Hepatocyte (in vitro differentiated cells): ENCODE measurements at places on chromosomes 4 and X. TPM values are rescaled to one million over a fixed set of nuclear protein-coding genes. Genes with fewer than 3 reads are reported as not detected.

GRCh38 chr4:180669680-180670079, 1573.5 kb upstream of the TENM3 start:
- peak; percentile 12 for DNase-seq

Gene VCX3A
- total RNA-seq = 0.53 TPM in 1 of 2 replicates, not detected in the other

Gene UGT2A1
- 0.12 and 0.17 TPM in 2 replicates for total RNA-seq

GRCh38 chrX:2933125-2933900, 4.2 kb upstream of the ARSD start:
- DNase-seq = no peak

DNA sequence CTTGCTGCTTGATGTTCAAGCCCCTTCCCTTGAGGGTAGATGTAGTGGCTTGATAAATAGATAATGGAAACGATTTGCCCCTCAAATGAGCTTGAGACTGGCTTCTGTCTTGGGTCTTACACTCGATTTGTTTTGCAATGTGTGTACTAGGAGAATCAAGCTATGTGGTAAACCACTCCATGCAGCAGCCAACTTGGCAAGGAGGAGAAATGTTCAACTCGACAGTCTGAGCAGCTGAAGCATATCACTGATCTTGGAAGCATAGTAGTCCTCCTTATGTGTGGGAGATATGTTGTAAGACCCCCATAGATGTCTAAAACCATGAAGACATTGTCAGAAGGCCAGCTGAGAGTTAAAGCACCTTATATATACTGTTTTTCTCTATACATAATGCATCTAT, 125.3 kb downstream of the CCNG2 start:
- no peak for DNase-seq

DNA sequence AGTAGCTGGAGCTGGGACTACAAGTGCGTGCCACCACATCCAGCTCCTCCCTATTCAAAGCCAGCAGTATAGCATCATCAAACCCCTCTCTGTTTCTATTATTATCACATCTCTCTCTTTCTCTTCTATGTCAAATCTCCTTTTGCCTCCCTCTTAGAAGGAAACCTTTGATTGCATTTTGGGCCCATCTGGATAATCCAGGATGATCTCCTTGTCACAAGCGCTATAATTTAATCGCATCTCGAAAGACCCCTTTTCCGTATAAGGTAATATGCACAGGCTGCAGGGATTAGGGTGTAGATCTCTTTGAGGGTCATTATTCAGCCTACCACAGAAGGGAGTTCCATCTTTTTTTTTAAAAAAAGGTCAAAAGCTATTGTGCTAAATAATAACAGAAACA, 46.4 kb upstream of the TBC1D9 start:
- no peak for DNase-seq

DNA sequence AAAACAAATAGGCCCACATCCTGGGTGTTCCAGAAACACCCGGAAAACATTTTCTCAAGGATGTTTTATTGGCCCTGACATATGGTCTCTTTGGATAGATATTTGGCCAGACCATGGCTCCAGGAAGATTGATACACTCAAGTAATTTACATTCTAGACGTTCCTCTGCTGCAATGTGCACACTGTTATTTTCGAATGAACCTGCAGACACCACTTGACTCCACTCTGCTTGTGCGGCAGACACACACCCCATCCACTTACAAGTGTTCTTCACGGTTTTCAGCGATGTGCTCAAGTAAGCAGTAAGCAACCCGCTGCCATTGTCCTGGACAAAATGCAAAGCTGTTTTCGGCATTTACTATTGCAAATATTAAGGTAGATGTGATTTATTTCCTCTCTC, 12.0 kb upstream of the GPM6A start:
- no peak for DNase-seq

DNA sequence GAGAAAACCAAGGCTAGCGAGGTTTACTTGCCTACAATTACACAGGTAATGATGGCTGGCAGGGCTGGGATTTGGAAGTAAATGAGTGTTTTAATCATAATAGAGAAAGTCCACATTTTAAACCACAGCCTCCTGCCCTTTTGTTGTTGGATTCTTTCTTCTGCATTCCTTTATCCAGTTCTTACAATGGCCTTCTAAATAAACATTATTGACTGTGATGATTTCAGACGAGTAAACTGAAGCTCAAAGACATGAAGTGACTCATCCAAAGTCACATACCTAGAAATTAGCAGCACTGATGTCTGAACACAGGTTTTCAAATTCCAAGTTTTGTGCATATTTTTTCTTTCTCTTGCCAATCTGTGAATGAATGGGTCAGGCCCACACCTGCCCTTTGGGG, 51.2 kb upstream of the C1QTNF7 start:
- no peak for DNase-seq

Gene XG
- total RNA-seq = 0.12 and 0.53 TPM in 2 replicates

Gene TRPC5OS
- total RNA-seq = 0.67 TPM in 1 of 2 replicates, not detected in the other

DNA sequence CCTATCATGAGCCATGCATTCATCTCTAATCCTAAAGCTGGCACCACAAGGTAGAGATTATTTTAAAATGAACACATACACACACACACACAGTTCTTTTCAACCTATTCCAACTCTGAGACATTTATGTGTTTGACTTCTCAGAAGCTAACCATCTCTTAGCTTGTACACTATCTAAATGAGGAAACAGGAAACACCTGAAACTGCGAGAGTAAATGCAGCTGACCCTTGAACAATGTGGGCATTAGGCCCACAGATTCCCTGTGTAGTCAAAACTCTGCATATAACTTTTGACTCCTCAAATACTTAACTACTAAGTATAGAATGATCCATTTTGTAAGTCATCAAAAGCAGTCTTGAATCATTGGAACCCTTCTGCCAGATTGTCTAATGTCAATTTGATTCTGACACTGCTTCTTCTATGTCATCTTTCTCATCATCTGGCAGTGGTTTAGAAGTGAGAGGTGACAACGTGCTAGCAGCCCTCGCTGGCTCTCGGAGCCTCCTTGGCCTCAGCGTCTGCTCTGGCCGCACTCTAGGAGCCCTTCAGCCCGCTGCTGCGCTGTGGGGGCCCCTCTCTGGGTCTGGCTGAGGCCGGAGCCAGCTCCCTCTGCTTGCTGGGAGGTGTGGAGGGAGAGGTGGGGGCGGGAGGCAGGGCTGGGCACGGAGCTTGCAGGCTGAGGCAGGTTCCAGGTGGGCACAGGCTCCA, 21.4 kb upstream of the IL15 start:
- no peak for DNase-seq

Gene MAGEA11
- total RNA-seq = not detected in 2 replicates

DNA sequence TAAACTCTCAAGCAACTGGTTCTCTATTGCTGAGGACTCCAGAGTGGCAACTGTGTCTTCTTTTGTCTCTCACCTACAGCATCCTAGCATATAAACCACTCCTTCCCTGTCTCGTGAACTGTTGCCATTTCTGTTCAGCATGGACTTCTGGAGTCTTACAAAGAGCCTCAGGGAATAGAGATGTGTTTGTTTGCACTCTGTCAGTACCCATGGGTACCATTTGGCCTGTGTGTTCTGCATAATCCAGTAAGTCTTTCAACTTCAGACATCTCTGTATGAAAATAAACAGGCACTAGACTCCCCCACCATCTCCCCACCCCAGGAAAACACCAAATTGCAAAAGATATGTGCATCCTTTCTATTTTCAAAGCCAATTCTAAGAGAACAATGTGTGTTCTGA, 1351.6 kb upstream of the PABPC4L start:
- DNase-seq = no peak

GRCh38 chr4:54783402-54784110, 125.8 kb downstream of the KIT start:
- DNase-seq = no peak

Gene CDS1
- 21.3 and 24.3 TPM in 2 replicates for total RNA-seq

DNA sequence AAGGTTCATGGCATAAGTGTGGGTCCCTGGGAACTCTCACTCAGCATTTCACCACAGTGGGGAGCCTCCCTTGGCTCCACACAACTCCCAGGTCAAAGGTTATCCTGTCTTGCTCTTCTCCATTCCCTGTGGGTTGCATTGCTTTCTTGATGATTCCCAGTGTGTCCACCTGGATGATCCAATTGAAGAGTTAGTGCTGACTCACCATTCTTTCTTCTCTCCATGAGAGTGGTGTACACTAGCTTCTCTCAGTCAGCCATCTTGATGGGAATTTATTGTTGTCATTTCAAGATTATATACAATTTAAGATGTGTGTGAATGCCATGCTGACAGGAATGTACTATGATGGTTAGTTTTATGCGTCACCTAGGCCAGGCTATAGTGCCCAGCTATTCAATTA, 25.6 kb upstream of the C4orf17 start:
- no peak for DNase-seq

DNA sequence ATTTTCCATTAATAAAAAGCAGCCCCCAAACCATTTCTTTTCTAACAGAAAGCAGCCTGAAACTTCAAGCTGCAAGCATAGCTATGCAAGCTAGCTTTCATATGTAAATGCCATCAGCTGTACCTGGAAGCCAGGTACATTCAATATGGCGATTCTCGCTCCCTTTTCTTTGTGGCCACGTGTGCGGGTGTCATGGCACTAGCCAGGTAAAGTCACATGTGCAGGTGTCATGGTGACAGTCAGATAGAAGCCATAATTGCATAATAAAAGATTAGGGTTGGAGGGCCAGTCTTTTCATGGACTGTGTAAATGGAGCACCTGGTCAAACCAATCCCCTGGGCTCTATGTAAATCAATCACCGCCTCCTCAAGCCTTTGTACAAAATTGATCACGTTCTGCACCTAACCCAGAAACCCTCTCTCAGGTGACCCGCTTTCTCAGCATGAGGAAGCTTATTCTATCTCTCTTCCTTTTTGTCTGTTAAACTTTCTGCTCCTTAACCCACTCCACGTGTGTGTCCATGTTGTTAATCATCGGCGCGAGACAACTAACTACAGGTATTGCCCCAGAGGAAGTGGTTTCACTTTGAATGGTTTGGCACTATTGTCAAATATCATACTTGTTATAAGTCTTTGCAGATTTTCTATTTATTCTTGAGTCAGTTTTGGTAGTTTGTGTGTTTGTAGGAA, 18.0 kb upstream of the RHOXF2 start:
- DNase-seq = no peak

Gene OTUD6A
- total RNA-seq = not detected in 2 replicates

GRCh38 chr4:48367016-48367415, 25.7 kb downstream of the SLAIN2 start:
- no peak for DNase-seq

DNA sequence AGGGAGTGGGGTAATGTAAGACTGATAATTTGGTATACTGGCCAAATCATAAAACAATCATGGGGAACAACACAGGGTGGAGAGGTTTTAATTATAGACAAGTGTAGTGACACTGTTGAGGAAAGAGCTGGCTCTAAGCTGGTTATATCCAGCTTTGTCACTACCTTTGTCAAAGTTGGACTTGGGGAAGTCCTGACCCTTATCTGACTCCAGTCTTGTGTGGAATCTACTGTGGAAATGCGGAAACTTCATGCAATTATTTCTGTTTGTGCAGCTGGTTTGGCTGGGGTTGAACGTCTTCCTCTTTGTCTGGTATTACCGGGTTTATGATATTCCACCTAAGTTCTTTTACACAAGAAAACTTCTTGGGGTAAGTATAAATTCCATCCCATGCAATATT, 2.0 kb downstream of the CYBB start:
- no peak for DNase-seq

DNA sequence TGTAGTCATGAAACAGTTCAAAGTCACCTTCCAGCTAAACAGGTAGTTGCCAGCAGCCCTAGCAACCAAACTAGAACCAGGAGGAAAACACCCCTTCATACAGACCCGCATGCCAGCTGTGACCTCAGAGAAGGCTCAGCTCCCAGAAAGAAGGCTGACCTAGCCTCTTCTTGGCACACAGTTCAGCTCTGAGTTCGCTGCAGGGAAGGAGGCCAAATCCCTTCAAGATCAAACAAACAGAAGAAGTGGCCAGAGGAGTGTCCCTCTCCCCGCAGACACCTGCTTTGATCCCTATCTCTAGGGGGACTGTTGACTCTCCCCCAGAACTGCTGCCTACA, 56.0 kb downstream of the HADH start:
- peak; percentile 29 for DNase-seq

Gene XKRX
- total RNA-seq = 8.7 and 10.4 TPM in 2 replicates

DNA sequence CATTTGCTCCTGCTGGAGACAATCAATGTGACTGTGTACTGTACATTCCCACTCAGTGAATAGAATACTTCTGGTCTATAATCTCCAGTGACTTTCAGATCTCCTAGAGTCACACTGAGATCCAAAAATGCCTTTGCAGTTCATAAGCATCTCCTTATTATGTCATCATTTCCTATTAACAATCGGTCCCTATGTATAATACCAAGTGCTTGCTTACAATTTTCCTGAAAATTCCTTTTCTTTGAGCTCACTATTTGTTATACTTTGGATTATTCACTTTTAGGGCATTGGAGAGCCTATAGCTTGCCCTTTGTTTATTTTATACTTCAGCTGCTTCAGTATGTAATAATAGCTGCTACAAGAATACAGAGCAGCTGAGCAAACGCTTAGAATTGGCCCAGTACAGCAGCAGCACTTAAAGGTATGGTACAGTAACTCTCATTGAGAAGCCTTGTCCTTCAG, 313.0 kb downstream of the DCTD start:
- DNase-seq = no peak

- DNase-seq = no peak
These were observed 122.9 kb downstream of the PDLIM5 start for GRCh38 chr4:94574616-94575015.

Gene CLIC2
- 0.36 and 2.2 TPM in 2 replicates for total RNA-seq

- no peak for DNase-seq
These were observed 129.1 kb upstream of the PACRGL start for GRCh38 chr4:20570981-20571715.

- no peak for DNase-seq
These were observed 2163.0 kb upstream of the AGA start for GRCh38 chr4:179605196-179605595.

Gene RS1
- total RNA-seq = 0.43 TPM in 1 of 2 replicates, not detected in the other

Gene SCARB2
- total RNA-seq = 244 and 246 TPM in 2 replicates

GRCh38 chr4:13527192-13527980, 16.9 kb downstream of the NKX3-2 start:
- DNase-seq = no peak

Gene ADH7
- not detected in 2 replicates for total RNA-seq

DNA sequence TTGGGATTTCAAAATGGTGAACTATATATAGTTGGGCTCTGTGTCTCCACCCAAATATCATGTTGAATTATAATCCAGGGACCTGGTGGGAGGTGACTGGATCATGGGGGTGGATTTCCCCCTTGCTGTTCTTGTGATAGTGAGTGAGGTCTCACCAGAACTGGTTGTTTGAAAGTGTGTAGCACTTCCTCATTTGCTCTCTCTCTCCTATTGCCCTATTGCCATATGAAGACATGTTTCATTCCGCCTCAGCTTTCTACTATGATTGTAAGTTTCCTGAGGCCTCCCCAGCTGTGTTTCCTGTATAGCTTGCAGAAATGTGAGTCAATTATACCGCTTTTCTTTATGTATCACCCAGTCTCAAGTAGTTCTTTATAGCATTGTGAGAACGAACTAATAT, 545.6 kb downstream of the TRAM1L1 start:
- no peak for DNase-seq

DNA sequence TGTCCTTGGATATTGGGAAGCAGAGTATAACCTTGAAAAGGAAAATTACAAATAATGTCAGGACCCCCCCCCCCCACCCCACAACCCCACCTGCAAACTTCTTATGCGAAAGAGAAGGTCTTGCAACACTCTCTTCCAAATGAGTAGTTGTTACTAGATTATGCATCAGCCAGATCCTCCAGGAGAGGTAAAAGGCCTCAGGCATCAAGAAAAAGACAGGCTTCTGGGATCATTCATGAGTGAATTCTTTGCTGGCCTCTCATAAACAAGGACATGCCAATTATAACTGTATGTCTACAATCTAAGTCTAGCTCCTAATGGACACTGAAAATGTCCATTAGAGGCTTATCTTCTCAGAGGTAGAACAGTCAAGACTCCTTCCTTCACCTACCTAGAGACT, 1443.3 kb downstream of the RAPGEF2 start:
- DNase-seq = no peak

- no peak for DNase-seq
These were observed 71.8 kb downstream of the FAM13A start for GRCh38 chr4:88985088-88985773.

Gene RHOXF1
- total RNA-seq = 0.80 TPM in 1 of 2 replicates, not detected in the other
